ENCODE measurements at places on chromosomes 4 and X.

DNA sequence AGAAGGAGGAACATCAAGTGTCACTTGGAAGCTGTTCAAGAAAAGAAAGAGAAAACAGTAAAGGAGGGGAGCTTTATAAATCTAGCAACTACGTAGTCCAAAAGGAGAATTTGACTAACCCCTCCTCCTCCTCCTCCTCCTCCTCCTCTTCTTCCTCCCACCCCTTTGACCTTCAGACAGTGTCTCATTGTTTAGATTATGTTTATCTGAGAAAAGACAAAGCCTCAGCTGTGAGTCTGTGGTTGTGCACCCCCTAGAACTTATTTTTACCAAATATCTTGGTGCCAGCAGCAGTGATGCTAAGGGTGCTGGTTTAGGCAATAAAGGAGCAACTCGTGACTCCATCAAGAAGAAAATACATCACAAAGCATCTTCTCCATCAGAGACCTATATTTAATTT, 68.9 kb upstream of the BMP2K start:
- no peak for DNase-seq

GRCh38 chrX:22628275-22628674, 355.6 kb downstream of the CBLL2 start:
- DNase-seq, result no peak

DNA sequence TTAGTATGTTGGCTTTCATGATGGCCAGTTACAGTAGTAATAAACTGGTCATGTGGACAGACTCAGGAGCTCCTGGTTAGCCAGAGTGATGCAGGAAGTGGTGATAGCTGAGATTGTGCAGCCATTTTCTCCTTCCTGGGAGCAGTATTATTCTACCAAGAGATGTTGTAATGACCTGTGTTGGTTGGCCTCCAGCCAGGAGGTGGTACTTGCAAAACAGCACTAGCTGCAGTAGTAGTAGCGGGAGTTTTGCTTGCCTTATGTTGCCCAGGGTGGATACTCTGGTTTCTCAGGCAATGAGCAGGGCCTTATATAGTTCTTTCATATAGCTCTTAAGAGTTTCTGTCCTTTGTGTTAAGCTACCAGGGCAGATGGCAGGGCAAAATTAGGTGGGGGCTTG, 998.8 kb downstream of the GLUD2 start:
- DNase-seq, result peak; percentile 18

- DNase-seq, result no peak
Observed at GRCh38 chrX:15043538-15043937, 170.3 kb downstream of the MOSPD2 start.

DNA sequence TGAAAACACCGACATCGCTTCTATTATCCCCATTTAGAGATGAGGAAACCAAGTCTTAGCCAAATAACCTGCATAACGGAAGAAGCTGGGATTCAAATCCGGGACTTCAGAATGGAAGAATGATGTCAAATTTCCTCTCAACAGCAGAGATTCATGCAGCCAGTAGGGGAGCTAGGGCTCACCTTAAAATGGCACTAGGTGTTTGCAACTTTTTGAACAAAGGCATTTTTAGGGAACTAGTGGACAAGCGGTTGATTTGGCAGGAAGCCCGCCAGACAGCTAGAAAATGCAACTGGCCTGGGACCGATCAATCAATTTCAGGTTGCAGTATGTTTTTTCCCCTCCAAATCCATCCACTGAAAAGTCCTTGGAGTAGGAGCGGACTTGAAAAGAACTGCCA, 224.2 kb downstream of the PTTG2 start:
- DNase-seq, result no peak

DNA sequence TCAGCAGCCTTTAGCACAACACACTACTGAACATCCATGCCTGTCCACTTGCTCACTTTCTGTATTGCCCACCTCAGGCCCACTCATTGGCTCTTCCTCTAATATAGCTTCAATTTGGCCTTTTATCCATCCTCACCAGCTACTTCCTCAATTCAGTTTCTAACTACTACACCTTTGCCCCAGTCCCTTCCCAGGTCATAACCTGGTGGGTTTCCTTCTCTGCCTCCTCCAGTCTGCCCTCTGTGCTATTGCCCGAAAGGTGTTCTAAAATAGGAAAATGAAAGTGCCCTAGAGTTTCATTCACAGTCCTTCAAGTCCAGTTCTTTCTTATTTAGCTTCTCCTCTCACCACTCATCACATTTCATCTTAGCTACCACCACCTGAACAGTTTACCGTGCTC, 23.1 kb downstream of the MOSPD2 start:
- DNase-seq, result no peak

- DNase-seq, result no peak
Observed at GRCh38 chr4:7676398-7676922, 241.7 kb upstream of the PSAPL1 start.

DNA sequence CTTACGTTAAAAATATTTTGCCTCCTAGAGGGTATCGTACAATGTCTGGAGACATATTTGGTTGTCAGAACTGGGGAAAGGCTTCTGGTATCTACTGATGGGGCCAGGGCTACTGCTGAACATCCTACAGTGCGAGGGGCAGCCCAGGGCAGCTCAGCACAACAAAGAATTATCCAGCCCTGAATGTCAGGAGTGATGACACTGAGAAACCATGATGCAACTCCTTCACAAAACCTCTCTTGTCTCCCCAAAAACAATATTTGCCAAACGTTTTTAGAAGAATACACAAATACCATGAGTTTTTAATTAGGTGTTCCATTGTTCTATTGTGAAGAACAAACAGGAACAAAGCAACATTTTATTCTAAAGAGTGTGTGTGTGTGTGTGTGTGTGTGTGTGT, 43.4 kb upstream of the CLNK start:
- no peak for DNase-seq

GRCh38 chrX:7570432-7571029, 272.4 kb upstream of the VCX start:
- DNase-seq, result no peak

GRCh38 chr4:37590016-37590415, 96.2 kb downstream of the RELL1 start:
- DNase-seq, result no peak

DNA sequence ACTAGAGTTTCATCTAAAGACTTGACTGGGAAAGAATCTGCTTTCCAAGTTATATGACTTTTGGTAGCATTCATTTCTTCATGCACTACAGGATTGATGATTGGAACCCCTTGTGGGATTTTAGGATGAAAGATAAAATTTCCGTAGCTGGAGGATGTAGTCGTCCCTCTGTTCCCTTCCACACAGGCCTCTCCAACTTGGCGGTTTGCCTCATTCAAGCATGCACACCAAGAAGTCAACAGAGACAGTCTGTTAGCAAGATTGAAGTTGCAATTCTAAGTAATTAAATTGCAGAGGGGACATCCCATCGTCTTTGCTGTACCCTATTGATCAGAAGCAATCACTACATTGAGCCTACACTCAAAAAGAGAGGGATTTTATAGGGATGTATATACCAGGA, 777.4 kb upstream of the HS3ST1 start:
- DNase-seq, result no peak

GRCh38 chrX:34790026-34790425, 132.9 kb upstream of the TMEM47 start:
- DNase-seq, result no peak

- DNase-seq, result no peak
Observed at GRCh38 chr4:18691431-18692200, 670.1 kb upstream of the LCORL start.

GRCh38 chr4:185958094-185958747, 110.7 kb upstream of the TLR3 start:
- DNase-seq, result no peak

- DNase-seq, result no peak
Observed at GRCh38 chr4:23814996-23815660, 74.7 kb downstream of the PPARGC1A start.

GRCh38 chr4:97153042-97153441, 990.2 kb downstream of the STPG2 start:
- no peak for DNase-seq

GRCh38 chr4:40811956-40812355, 62.2 kb downstream of the NSUN7 start:
- DNase-seq, result peak; percentile 74

GRCh38 chr4:148674876-148675275, 232.7 kb upstream of the NR3C2 start:
- DNase-seq, result no peak

DNA sequence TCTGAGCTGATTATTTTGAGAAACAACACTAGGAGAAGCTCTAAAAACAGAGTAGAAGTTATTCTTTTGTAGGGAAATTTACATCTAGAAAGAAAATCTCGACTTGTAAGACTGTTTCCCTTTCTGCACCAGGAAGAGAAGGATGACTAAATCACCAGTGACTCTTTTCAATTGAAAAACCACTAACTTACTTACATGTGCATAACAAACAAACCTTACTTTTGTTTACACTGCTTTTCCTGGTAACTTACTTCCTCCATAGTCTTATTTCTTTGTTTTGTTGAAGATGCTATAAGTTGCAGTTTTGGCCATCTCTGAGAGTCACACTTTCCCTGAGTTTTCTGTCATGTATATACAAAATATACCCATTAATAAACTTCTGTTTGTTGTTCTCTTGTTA, 293.6 kb upstream of the FAT4 start:
- DNase-seq, result no peak

GRCh38 chrX:46587753-46588171, 14.2 kb downstream of the CHST7 start:
- no peak for DNase-seq

DNA sequence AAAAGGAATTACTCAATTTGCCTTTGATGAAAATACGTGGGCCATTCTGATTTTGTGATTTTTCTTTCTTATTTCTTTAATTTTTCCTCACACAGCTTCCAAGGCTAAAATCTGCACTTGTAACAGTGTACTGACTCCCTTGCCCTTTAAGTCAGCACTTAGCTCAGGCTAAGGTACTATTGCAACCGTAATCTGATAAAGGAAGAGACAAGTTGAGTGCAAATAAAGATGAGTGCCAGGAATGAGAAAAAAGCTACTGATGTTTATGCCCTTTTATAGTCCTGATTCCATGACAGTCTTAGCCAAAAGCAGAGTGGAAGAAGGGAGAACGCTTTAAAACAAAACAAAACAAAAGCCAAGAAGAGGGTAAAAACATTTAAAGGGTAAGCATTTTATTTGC, 6.0 kb downstream of the DMD start:
- DNase-seq, result no peak

- no peak for DNase-seq
Observed at GRCh38 chrX:69795702-69796101, 179.8 kb downstream of the EDA start.

- no peak for DNase-seq
Observed at GRCh38 chr4:88442689-88443191, 14.2 kb upstream of the HERC5 start.
